Pericardium fibroblast (primary cell): ENCODE measurements at places on chromosomes 7 and 10. TPM values are rescaled to one million over a fixed set of nuclear protein-coding genes. Genes with fewer than 3 reads are reported as not detected.

The TMEM225B gene
- 0.23 and 4.2 TPM in 2 replicates for total RNA-seq

The RSPH10B2 gene
- not detected in 2 replicates for total RNA-seq

The KIAA1217 gene
- total RNA-seq, result 14.7 and 16.4 TPM in 2 replicates

The LIPF gene
- not detected in 2 replicates for total RNA-seq

The TLL2 gene
- under 0.01 TPM in 1 of 2 replicates, not detected in the other for total RNA-seq

The GET4 gene
- total RNA-seq, result 17.1 and 18.3 TPM in 2 replicates

The HMX2 gene
- not detected in 2 replicates for total RNA-seq

The BCCIP gene
- 33.0 and 35.9 TPM in 2 replicates for total RNA-seq

The CPA1 gene
- 0.70 and 0.94 TPM in 2 replicates for total RNA-seq

The FMC1 gene
- total RNA-seq, result 6.3 and 10.8 TPM in 2 replicates

The FAM149B1 gene
- 7.1 and 14.7 TPM in 2 replicates for total RNA-seq

The SLC18A3 gene
- total RNA-seq, result not detected in 2 replicates

The GPRIN2 gene
- 0.58 TPM in 1 of 2 replicates, not detected in the other for total RNA-seq

The NPFFR1 gene
- not detected in 2 replicates for total RNA-seq

The PAPSS2 gene
- total RNA-seq, result 44.3 and 124 TPM in 2 replicates

The WASHC2C gene
- 24.5 and 28.9 TPM in 2 replicates for total RNA-seq

The VWDE gene
- total RNA-seq, result not detected in 2 replicates

The HTR7 gene
- 0.35 and 5.5 TPM in 2 replicates for total RNA-seq

The CRHR2 gene
- total RNA-seq, result not detected in 2 replicates

The MYOZ1 gene
- not detected in 2 replicates for total RNA-seq

The ASAH2 gene
- total RNA-seq, result 0.09 and 0.47 TPM in 2 replicates

The PDE1C gene
- 6.4 and 7.4 TPM in 2 replicates for total RNA-seq

The ORC5 gene
- 13.4 and 18.2 TPM in 2 replicates for total RNA-seq
